A375 (cell line): ENCODE measurements at places on chromosomes 6 and 20. TPM values are rescaled to one million over a fixed set of nuclear protein-coding genes. Genes with fewer than 3 reads are reported as not detected.

ZC3H12D gene
- 0.08 and 0.16 TPM in 2 replicates for total RNA-seq

TAAR9 gene
- total RNA-seq = not detected in 2 replicates

MAP7 gene
- 0.49 and 0.77 TPM in 2 replicates for total RNA-seq

TPD52L1 gene
- 44.5 and 50.9 TPM in 2 replicates for total RNA-seq

SPTLC3 gene
- 2.6 and 3.0 TPM in 2 replicates for total RNA-seq

ZDHHC14 gene
- total RNA-seq = 3.9 and 7.5 TPM in 2 replicates

CPXM1 gene
- 0.05 TPM in 1 of 2 replicates, not detected in the other for total RNA-seq

MTRF1L gene
- 29.4 and 31.3 TPM in 2 replicates for total RNA-seq

CFAP61 gene
- 0.13 and 0.19 TPM in 2 replicates for total RNA-seq

SYTL3 gene
- total RNA-seq = 0.08 and 0.29 TPM in 2 replicates

TREML1 gene
- not detected in 2 replicates for total RNA-seq

PLCB4 gene
- 5.7 and 7.5 TPM in 2 replicates for total RNA-seq

BIRC7 gene
- total RNA-seq = 0.08 TPM in 1 of 2 replicates, not detected in the other

RTEL1 gene
- total RNA-seq = 19.5 and 24.3 TPM in 2 replicates

SCGN gene
- total RNA-seq = not detected in 2 replicates

TRIM15 gene
- not detected in 2 replicates for total RNA-seq

HEY2 gene
- 2.0 and 2.6 TPM in 2 replicates for total RNA-seq

VGLL2 gene
- total RNA-seq = 0.58 and 0.94 TPM in 2 replicates

CRISP2 gene
- 0.29 TPM in 1 of 2 replicates, not detected in the other for total RNA-seq

FAM162B gene
- not detected in 2 replicates for total RNA-seq

POPDC3 gene
- 30.0 and 40.5 TPM in 2 replicates for total RNA-seq

PSORS1C2 gene
- not detected in 2 replicates for total RNA-seq

PTPRA gene
- 31.6 and 32.1 TPM in 2 replicates for total RNA-seq

IMPG1 gene
- not detected in 2 replicates for total RNA-seq

NOTCH4 gene
- 4.6 and 4.7 TPM in 2 replicates for total RNA-seq

ESR1 gene
- total RNA-seq = not detected in 2 replicates

ECT2L gene
- not detected in 2 replicates for total RNA-seq

SPDEF gene
- 0.19 TPM in 1 of 2 replicates, not detected in the other for total RNA-seq

BPIFB2 gene
- total RNA-seq = not detected in 2 replicates

MICA gene
- total RNA-seq = 9.9 and 12.0 TPM in 2 replicates

ANKRD6 gene
- 0.91 and 2.7 TPM in 2 replicates for total RNA-seq

TULP1 gene
- not detected in 2 replicates for total RNA-seq

NRSN1 gene
- total RNA-seq = not detected in 2 replicates

SLC32A1 gene
- total RNA-seq = not detected in 2 replicates

PACRG gene
- not detected in 2 replicates for total RNA-seq

RPL7L1 gene
- 75.3 and 93.5 TPM in 2 replicates for total RNA-seq

CLPSL1 gene
- 1.4 TPM in 1 of 2 replicates, not detected in the other for total RNA-seq

GZF1 gene
- total RNA-seq = 12.4 and 16.4 TPM in 2 replicates

CITED2 gene
- total RNA-seq = 47.5 and 51.6 TPM in 2 replicates

SLPI gene
- total RNA-seq = not detected in 2 replicates

UBE2V1 gene
- total RNA-seq = 155 and 173 TPM in 2 replicates

OXT gene
- not detected in 2 replicates for total RNA-seq

BMP7 gene
- total RNA-seq = 1.5 TPM in 2 replicates

NR2E1 gene
- 0.05 TPM in 1 of 2 replicates, not detected in the other for total RNA-seq

VSX1 gene
- not detected in 2 replicates for total RNA-seq

VARS1 gene
- total RNA-seq = 57.3 and 58.7 TPM in 2 replicates
